Stimulated activated CD8-positive, alpha-beta memory T cell treated with anti-CD3 and anti-CD28 coated beads, Interleukin-7, amount 100 ng/mL, for 24 hours (primary cell): ENCODE measurements at places on chromosomes 3 and 15.

DNA sequence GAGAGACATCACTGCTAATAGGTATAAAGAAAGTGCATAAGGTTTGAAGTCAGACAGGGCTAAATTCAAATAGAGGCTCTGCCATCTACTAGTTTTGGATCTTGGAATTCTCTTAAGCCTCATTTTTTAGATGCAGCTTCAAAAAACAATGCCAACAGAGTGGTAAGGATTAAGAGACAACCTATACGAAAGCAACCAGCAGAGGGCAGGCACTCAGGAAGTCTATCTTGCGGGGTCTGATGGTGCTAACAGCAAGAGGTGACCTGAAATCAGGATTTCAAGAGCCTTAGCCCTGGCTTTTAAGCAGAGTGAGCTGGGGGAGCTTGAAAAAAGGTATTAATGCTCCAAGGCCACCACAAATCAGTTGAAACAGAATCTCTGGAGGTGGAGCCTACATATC is 40.7 kb downstream of the LDHAL6B start:
- peak; percentile 29 for DNase-seq

DNA sequence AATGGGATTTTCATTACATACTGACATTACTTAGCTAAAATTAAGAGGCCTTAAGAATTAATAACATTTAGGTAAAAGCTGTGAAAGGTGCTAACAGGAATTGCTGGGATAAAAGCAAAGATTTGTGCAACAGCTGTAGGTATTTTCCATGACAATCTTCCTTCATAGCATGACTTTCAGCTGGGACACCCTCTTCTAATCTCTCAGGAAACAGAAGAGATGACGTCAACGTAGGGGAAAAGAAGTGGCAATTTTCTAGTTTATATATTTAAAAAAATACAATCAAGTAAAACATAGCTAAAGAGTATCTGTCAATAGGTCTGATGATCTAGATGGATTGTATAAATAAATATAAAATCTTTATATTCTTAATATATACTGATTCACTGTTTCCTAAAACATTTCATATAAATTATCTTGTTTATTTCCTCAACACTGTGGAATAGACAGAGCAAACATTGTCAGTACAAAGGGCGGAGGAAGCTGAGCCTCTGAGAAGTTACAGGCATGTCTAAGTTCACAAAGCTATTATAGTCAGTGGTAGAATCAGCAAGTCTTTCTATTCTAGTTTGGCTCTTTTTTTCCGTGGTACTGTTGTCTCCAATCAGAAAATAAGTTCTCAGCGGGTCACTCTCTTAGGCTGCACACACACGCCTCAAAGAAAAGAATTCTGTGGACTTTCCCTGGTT is 217.0 kb downstream of the P3H2 start:
- DNase-seq = no peak

- peak; percentile 73 for DNase-seq
Observed at GRCh38 chr3:50192689-50193141, 1.3 kb downstream of the GNAT1 start.

DNA sequence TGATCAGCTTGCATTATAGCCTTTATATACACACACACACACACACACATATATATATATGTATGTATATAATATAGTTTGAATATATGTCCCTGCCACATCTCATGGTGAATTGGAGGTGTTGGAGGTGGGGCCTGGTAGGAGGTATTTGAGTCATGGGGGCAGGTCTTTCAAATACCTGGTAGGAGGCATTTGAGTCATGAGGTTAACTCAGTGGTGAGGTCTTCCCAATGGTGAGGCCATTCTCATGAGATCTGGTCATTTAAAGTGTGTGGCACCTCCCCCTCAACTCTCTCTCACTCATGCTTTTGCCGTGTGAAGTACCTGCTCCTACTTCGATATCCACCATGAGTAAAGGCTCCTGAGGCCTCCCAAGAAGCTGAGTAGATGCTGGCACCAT is 27.5 kb upstream of the FHIT start:
- no peak for DNase-seq

GRCh38 chr3:29677421-29677820 is 396.6 kb downstream of the RBMS3 start:
- DNase-seq = no peak

GRCh38 chr3:119826711-119827608 is 45.1 kb downstream of the NR1I2 start:
- DNase-seq = no peak
